SW 1271 (cell line): ENCODE measurements at places on chromosomes 7 and 10.

- no peak for DNase-seq
These were observed 159.9 kb downstream of the CALCR start for GRCh38 chr7:93414574-93414973.

DNA sequence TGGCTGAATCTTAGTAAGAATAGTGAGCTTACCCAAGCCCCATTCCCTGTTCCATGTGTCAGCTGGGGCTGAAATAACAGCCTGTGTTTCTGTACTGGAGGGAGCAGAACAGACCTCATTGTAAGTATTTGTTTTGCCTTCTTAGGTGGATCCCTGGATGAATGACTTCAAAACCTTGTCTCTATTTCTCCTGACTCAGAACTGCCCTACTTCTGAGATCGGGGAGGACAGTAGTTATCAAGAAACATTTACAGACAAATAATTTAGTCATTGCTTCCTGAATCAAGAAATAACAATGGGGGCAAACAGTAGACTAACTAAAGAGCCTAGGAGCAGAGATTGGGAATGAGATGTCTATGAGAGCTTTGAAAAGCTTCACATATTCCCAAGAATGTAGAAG is 58.8 kb downstream of the TPST1 start:
- DNase-seq = no peak

DNA sequence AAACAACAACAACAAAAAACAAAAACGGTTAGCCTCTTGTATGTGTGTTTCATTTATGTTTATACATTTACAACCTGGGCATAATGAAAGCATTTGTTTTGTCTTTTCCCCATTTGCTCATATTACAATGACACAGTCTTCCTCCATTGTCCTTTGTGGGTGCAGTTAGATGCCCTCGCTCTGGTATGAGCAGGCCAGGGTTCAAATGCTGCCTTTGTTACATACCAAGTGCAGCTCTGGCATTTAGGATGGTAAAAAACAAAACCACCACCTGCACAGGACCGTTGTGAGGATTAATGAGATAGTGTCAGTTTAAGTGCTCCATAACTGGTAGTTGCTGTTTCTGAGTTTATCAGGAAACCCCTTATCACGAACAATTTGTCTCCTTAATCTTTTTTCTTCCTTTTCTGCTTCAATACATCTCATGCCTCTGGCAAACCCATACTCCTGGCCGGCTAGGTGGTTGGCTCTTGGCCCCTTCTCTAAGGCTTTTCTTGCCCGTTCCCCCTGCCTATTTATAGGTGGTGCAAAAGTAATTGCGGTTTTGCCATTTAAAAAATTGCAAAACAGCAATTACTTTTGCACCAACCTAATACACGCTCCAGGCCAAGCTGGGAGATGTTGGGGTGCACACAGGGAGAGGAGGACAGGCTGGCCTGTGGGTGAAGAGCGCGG is 18.6 kb upstream of the TMEM225B start:
- DNase-seq = no peak

DNA sequence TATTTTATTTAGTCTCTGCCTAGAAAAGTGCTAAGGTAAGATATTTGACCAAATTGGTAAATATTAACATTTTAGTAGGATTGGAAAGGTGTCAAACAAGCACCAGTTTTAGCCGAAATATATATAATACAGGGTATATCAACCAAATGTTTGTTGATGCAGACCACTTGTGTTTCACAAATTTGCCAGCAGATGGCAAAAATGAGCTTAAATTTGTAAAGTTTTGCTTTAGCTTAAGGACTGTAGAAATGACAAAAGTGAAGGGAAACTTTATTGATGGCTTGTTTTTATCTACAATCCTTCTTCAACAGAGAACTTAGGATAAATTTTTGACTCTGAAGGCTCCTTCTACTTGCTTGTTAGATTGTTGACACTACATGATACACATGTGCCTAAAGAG is 4.8 kb upstream of the POLR1F start:
- DNase-seq = peak; percentile 52

DNA sequence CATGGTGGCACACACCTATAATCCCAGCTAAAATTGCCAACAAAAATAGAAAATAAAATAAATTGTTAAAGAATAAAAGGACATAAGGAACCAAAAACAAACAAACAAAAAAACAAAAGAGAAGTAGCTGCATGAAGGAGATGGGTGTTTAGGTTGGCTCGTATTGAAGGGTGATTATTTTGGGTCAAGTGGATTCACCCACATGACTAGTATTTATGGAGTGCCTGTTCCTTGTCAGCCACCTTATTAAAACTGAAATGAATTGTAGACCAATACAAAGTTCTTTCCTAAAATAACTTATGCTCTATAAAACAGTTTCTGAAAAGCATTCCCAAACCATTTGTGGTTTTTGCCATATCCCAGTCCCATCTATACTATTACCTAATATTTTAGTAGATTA is 138.7 kb downstream of the BTAF1 start:
- DNase-seq = no peak

- DNase-seq = no peak
These were observed 83.7 kb downstream of the EMX2 start for GRCh38 chr10:117626228-117626627.

DNA sequence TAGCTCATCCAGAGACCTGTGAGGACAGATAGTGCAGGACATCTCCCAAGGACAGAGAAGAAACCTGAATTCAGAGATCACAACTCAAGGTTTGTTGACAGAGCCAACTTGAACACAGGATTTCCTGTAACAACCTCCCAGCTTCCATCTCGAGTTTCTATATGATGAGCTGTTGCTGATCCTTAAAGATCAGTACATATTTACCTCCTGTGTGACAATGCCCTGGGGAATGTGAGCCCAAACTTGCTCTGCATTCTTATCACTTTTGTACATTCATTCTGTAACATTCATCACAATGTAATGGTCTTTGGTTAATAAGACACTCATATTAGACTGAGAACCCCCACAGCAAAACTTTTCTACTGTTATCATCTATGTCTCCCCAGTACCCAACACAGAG is 468.6 kb downstream of the XPNPEP1 start:
- no peak for DNase-seq

DNA sequence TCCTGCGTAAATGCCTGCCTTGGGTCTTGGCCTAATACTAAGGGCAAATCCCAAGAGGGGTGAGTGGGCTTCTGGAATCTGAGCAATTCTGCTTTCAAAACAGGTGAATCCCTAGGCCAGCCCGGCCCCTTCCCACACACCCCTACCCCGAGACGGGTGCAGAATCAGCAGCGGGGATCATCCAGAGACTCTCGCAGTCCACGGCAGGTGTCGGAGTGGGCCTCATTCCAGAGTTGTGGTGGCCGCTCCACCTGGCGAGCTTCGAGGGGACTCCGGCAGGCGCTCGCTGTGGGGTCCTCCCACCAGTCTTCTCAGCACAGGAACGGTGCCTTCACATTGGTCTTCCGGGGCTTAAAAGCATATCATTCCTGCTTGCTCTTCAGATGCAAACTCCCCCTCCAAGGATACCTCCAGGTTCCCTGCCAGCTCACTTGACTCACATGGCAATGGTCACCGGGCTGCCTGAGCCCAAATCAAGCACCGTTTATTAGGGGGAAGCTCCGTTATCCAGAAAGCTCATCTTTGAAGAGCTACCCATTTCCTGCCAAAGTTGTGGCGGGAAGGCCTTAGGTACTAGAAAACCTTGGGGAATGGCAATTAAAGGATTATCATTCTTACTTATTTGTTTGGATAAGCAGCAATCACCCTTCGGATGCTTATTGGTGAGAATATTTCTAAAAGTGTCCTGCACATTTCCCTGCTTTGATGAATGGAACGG is 67.6 kb downstream of the PRKAG2 start:
- DNase-seq = no peak

DNA sequence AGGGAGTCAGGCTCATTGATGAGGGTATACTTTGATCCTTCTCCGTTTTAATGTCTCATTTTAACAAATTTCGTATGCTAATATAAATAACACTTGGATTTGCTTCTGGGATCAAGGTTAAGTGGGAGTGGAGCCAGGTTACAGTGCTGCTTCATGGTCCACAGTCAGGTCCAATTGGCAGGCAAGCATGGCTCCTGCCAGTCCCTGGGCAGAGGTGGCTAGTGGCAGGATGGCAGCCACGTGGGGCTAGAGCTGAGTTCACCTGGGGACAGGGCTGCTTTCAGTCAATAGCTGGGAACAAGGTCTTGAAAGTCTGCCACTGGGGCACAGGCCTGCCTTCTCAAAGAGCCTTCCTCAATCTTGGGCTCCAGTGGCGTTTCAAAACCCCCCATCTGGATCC is 16.0 kb upstream of the VWA2 start:
- DNase-seq = no peak

GRCh38 chr7:6221340-6222319 is 50.8 kb downstream of the CYTH3 start:
- DNase-seq = no peak

- no peak for DNase-seq
These were observed 11.4 kb upstream of the CSGALNACT2 start for GRCh38 chr10:43126759-43127424.

DNA sequence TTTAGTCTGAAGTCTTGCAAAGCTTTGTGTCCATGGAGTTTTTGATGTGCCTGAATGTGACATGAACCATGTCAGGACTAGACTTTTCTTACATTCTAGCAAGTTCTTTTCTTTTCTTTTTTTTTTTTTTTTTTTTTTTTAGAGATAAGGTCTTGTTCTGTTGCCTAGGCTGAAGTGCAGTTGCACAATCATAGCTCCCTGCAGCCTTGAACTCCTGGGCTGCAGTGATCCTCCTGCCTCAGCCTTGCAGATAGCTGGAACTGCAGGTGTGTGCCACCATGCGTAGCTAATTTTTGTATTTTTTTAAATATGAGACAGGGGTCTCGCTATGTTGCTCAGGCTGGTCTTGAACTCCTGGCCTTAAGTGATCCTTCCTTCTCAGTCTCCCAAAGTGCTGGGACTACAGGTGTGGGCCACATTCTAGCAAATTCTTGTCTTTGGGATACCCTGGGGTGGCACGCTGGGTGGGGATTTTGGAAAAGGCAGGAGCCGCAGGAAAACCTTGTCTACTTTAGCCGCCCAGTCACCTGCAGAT is 152.8 kb downstream of the SVIL start:
- DNase-seq = no peak

DNA sequence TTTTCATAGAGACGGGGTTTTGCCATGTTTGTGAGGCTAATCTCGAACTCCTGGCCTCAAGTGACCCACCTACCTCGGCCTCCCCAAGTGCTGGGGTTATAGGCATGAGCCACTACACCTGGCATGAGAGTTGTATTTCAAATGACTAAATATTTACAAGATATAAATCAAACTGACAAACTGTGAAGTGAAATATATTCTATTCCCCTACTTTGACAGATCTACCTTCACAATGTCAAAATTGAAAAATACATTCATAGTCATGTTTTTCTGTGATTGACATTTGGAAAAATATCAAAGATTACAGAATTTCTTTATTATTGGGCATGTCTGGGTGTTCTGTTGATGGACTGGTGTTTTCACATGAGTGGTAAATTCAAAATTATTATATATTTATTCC is 16.4 kb upstream of the SNX10 start:
- no peak for DNase-seq
